Activated CD8-positive, alpha-beta memory T cell treated with anti-CD3 and anti-CD28 coated beads, Interleukin-2, amount 50 U/mL, for 4 hours (primary cell): ENCODE measurements at places on chromosomes 2 and 18.

DNA sequence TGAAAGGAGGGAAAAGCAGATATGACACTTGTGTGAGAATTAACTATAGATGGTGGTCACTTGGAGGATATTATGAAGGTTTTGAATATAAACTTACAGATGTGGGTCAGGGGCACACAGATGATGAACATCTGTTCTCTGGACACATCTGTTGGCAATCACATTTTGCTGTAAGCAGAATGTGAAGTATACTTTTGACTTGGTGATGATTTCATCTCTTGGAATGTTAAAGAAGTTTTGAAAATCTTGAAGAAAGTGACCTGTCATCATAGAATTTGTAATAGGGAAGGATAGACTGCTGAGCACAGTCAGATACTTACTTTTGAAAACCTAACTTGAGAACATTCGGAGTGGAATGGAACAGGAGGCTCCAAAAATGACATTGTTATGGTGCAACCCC is 40.2 kb downstream of the PIKFYVE start:
- no peak for DNase-seq

- DNase-seq, result no peak
Observed at GRCh38 chr2:98037666-98038336, 42.1 kb upstream of the TMEM131 start.

DNA sequence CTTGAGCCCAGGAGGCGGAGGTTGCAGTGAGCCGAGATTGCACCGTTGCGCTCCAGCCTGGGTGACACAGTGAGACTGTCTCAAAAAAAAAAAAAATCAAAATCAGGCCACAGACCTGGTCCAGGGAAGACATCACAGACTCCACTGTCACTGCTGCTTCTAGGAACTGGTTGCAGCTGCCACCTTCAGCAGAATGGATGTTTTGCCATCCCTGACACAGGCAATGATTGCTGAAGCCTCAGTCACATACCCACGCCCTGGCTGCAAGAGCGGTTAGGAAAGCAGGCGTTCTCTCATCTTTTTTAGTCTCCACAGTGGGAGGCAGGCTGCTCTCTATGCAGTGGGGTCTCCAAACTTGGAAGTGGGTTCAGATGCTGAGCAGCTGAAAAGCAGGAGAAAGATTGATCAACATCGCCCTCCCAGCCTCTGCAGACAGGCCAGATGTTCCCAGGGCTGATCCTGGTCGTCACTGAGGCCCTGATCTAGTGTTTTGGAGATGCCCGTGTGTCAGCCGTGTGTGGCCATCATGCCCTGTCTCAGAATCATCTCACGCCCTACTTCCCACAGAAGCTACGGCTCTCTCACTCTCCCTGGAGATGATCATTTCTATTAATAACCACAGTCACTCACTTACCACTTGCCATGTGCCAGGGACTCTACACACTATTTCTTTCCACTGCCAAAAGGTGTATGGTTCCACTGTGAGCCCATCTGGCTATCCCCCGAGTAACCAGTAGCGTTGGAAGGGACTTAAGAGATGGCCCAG is 91.8 kb downstream of the PLB1 start:
- no peak for DNase-seq

GRCh38 chr2:227503433-227504406 is 31.8 kb downstream of the AGFG1 start:
- DNase-seq, result no peak

DNA sequence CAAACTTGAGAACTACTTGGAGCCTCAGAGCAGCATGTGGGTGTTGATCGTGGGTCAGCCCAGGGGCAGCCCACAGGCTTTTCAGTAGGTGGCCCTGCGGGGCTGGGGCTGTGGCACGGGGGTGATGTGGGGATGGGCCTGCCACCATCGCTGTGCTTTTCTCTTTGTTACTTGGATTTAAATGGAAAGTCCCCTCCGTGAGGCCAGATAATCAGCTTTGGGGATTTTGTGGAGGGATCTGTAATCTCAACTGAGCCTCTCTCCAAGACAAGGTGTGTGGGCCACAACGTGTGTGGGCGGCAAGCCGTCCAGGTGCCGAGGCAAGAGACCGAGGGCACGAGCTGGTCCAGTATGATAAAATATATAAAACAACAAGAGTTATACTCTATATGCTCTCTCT is 16.7 kb downstream of the COLEC11 start:
- no peak for DNase-seq

DNA sequence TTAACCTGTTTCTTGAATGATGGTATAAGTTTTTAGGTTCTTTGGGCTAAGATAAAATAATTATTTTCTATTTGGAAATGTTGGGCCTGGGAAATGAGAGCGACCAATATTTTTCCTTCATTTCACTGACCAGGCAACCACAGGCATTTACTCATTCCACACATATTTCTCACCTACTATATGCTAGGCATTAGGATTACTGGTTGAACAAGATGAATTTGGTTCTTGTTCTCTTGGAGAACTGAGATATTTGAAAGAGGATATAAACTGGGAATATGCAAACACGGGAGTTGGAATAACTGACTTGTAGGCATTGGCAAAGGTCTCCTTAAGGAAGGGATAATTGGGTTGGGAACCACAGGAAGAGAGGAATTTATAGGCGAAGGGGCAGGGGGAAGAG is 3.9 kb upstream of the MYL1 start:
- no peak for DNase-seq

DNA sequence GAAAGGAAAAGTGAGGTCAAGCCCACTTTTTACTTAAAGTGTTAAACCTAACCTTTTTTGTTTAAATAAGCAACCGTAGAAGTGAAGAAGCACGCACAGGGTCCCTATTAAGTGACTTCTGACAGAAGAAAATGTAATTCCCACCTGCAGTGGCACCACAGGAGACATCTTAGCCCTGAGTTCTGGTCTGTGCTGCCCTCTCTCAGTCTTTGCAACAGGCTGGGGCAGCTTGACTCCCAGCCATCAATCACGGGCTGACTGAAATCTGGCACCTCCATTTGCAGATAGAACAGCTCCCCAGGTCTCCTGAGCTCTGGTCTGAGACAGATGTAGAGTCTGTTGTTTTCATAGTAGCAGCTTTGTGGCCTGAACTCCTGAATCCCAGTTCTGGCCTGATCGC is 170.0 kb downstream of the LTBP1 start:
- DNase-seq, result no peak

- no peak for DNase-seq
Observed at GRCh38 chr2:30351116-30351515, 95.9 kb upstream of the LCLAT1 start.

GRCh38 chr2:132901661-132902060 is 231.7 kb upstream of the LYPD1 start:
- DNase-seq, result no peak

GRCh38 chr2:216002693-216003092 is 10.7 kb downstream of the MREG start:
- DNase-seq, result no peak

GRCh38 chr18:4352746-4353551 is 102.2 kb downstream of the DLGAP1 start:
- no peak for DNase-seq

- DNase-seq, result no peak
Observed at GRCh38 chr2:26617588-26618083, 23.5 kb downstream of the CIB4 start.

DNA sequence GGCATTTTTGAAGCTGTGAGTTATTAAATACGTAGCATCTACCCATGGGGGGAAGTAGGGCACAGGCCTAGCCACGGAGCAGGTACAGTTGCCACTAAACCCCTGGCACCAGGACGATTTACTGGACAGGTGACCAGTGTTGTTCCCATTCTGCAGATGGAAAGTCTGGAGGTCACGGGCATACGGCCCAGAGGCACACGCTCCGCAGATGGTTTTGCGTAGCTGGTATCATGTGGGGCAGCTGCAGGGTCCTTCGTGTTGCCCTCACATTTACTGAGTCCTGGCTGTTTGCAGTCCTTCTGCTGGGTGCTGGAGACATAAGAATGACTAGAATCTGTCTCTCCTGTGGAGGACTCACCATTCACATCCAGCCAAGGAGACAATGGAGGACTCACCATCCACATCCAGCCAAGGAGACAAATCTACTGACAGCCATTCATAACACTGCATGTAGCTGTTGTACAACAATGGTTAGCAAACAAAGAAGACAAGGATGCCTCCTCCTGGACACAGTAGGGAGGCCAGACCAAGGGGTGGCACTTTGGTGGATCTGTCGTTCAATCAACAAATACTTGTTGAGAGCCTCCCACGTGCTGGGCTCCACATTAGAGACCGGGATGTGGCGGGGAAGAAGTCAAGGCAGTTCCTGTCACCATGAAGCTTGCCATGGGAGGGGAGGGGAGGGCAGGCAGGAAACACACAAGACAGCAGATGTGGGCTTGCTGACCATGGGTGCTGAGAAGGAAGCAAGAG is 24.9 kb downstream of the TWIST2 start:
- no peak for DNase-seq

- DNase-seq, result no peak
Observed at GRCh38 chr2:100736121-100736915, 83.6 kb upstream of the NPAS2 start.

GRCh38 chr2:222523783-222524544 is 99.6 kb downstream of the SGPP2 start:
- no peak for DNase-seq

- DNase-seq, result no peak
Observed at GRCh38 chr2:36775806-36776205, 79.3 kb downstream of the VIT start.

DNA sequence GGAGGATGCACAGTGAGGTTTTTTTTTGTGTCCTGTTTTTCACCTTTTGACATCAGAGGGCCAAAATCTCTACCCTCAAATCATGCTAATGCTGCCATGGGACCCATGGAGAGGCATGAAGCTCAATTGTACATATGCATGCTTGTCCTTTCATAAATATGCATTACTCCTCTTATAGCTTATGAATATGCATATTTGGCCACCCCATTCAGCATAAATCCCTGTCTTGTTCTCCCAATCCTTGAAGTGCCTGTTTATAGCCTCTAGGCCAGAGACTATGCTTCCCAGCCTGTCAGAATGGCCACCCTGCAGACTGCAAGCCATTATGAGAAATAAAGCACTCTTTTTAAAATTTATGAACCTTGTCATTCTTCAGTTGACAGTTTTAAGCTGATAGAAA is 696.4 kb upstream of the ZNF804A start:
- no peak for DNase-seq

DNA sequence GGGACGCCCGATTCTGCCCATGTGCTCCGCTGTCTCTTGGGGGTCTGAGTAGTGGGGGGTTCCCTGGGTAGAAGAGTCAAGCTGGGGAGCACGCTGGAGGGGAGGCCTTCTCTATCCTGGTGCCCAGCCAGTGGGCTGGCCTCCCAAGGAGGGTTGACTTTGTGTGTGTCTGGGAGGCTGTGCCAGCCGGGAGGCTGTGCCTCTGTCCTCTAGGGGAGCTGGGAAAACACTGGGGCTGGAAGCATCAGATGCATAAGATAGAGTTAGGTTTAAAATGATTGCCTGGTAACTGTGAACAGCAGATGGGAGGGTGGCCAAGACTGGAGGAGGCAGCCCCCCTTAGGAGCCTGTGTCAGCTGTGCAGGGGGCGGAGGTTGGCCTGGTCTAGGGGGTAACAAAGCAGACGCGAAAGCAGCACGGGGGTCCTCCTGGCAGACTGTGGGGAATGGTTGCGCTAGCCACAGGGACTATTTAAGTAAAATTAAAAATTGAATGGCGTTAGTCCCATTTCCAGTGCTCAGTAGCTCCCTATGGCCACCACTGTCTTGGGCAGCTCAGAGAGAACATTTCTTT is 1.3 kb downstream of the ING5 start:
- DNase-seq, result no peak

- no peak for DNase-seq
Observed at GRCh38 chr2:103289105-103289725, 527.4 kb downstream of the TMEM182 start.

DNA sequence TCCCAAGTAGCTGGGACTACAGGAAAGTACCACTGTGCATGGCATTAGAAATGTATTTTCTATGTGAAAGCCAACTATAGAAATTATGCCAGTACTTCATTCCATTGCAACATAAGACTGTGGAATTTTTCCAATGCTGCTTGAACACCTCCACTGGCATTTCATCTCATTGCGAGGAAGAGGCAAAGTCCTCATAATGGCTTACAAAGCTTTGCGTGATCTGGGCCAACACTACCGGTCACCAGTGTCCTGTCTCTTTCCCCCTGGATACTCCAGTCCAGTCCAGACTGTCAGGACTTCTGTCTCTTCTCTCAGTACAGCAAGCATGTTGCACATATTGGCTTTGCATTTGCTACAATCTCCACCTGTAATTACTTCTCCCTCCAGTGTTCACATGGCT is 223.5 kb downstream of the GPD2 start:
- no peak for DNase-seq

DNA sequence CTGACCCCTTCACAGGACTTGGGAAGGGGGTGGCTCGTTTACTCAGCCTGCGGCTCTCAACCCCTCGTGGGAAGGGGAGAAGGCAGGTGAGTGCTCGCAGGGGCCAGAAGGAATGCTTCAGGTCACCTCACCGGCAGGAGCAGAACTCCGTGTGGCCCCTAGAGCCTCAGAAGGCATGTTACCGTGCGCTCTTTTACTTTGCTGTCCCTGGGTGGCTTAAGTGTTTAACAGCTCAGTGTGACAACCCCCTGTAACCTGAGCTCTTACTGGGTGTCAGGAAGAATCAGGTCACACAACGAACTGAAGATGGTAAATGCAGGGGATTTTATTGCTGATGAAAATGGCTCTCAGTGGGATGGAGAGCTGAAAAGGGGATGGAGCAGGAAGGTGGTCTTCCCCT is 1235.4 kb downstream of the LRP1B start:
- no peak for DNase-seq

- no peak for DNase-seq
Observed at GRCh38 chr18:5568416-5568815, 24.6 kb upstream of the EPB41L3 start.

GRCh38 chr18:58148954-58149471 is 105.0 kb downstream of the NEDD4L start:
- DNase-seq, result no peak

GRCh38 chr18:54845787-54846186 is 17.5 kb downstream of the RAB27B start:
- DNase-seq, result no peak

- DNase-seq, result no peak
Observed at GRCh38 chr2:26429779-26430578, 28.3 kb downstream of the DRC1 start.

DNA sequence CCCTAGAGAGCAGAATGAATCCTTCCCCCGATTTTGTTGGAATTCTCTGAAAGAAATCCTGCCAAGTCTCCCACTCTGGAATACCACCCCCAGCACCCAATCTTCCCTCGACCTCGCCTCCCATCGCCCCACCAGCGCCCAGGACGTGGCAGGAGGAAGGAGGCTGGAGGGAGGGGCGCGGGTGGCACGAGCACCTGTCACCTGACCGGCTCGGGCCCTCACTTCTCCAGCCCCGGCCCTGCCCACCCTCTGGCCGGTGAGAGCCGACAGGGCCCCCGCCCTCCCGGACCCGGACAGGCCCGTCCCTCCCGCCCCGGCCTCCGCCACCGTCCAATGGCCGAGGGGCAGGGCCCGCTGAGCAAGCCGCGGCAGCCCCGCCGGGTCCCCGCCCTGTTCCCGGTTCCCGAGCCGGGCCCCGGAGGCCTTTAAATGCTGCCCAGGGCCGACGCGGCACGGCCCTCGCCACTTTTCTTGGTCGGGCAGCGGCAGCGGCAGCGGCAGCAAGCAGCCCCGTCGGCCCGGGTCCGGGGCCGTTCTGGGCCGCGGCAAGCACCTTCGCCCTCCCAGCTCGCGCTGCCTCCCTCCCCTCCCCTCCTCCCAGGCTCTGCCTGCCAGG is at the start of gene LGALSL:
Gene LGALSL, plus strand, starts transcription at position 393 of the 616 bp plus-strand sequence. CDS start 384 bp downstream, outside the sequence.
- DNase-seq, result no peak
